ENCODE measurements at places on chromosomes 5 and 9. TPM values are rescaled to one million over a fixed set of nuclear protein-coding genes. Genes with fewer than 3 reads are reported as not detected.

Gene CDC20B
- total RNA-seq = not detected

Gene DMRTA1
- 3.9 TPM for total RNA-seq

Gene BHMT
- 10.8 TPM for total RNA-seq

Gene AMACR
- total RNA-seq = 12.6 TPM

Gene ADAMTS2
- total RNA-seq = 21.5 TPM

All from gastroesophageal sphincter (tissue), 4 donors.